OCI-LY7 (cell line): ENCODE measurements at places on chromosomes 5 and 9. TPM values are rescaled to one million over a fixed set of nuclear protein-coding genes. Genes with fewer than 3 reads are reported as not detected.
A peak's percentile ranks its signal among the peaks of the same experiment; 100 is the strongest.

- no peak for DNase-seq
Observed at GRCh38 chr9:33880211-33881089, 63.5 kb downstream of the UBE2R2 start.

Gene TMEM250
- total RNA-seq, result 50.5 and 53.8 TPM in 2 replicates

- DNase-seq, result no peak
Observed at GRCh38 chr5:157339409-157339808, 73.5 kb downstream of the CYFIP2 start.

GRCh38 chr5:95148453-95148852 lies 136.4 kb downstream of the MCTP1 start:
- no peak for DNase-seq

Gene NSG2
- not detected in 2 replicates for total RNA-seq

DNA sequence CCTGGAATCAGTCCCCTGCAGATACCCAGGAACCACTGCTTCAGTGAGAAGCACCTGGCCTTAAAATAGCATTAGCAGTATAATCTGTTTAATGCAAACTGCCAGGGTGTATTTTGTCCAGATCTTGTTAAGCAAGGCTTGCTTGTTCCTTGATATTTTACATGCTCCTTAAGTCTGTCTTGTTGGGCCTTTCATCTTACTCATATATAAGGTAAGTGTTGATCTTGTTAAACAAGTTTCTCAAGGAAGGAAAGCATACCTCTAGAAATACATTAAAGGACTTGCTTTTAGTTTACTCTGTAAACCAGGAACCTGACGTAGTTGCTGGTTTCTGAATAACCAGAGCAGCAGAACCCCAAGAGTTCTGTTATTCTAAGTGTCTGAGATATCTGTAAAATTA lies 13.7 kb downstream of the HSPA4 start:
- no peak for DNase-seq

- no peak for DNase-seq
Observed at GRCh38 chr5:176897263-176897662, 1.9 kb downstream of the HK3 start.

GRCh38 chr5:55159763-55160492 lies at the start of gene GPX8:
Gene GPX8, plus strand, starts transcription at chr5:55160171. Its CDS starts 22 bp downstream, at chr5:55160193.
- DNase-seq, result peak; percentile 13

GRCh38 chr5:43514471-43514815 lies 505 bp downstream of the C5orf34 start:
- no peak for DNase-seq

GRCh38 chr9:29078063-29078666 lies 1504.9 kb upstream of the C9orf72 start:
- DNase-seq, result no peak

Gene GLRA1
- total RNA-seq, result not detected in 2 replicates

DNA sequence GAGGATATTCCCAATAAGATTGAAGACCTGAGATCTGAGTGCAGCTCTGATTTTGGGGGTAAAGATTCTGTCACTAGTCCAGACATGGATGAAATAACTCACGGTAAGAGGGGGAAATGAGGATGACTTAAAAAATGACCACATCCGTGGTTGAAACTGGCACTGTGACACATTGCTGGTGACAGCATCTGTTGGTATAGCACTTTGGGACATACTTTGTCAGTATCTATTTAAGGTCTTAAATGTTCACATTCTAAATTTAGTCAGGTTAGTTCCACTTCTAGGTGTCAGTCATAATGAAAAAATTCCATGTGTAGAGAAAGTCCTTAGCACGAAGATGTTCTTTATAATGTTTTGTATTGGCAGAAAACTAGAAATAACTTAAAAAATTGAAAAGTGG lies 70.9 kb downstream of the GAPVD1 start:
- no peak for DNase-seq

DNA sequence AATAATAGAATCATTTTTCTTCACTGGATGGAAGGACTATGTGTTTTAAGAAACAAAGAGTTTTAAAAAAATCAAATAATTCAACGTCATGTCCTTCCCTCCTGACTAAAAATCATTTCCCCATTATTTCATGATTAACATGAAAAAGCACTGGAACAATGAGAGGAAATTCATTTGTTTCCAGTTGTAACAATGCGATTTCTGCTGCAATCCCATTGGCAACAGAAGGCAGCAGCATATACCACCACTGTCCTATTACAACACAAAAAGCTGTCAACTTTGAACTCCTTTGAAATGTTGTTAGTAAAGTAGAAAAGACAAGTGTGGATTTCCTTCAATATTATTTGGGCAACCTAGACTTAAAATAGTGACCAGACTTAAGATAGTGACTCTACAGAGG lies 3.1 kb downstream of the C5orf63 start:
- no peak for DNase-seq

Gene LMNB1
- 264 and 280 TPM in 2 replicates for total RNA-seq

DNA sequence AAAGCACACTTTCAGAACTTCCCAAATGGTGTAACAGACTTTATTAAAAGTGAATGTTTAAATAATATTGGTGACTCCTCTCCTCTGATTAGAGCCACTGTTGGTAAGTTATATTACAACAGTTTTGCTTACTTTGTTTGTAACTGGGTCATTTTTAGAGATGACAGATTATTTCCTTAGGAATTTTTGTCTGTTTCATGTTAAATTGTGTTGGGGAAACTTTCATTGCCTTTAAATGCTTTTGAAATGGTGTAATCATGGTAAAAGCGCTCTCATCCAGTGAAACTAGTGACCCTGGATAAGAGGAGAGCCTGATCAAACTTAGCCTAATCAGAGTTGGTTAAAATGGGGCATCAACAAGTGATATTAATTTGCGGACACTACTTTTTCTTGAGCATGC lies 39.4 kb downstream of the TNPO1 start:
- no peak for DNase-seq

Gene ORM2
- total RNA-seq, result not detected in 2 replicates

Gene PALM2AKAP2
- 0.20 TPM in 1 of 2 replicates, not detected in the other for total RNA-seq

Gene VDAC1
- 247 and 253 TPM in 2 replicates for total RNA-seq

Gene PTBP3
- total RNA-seq, result 98.2 and 129 TPM in 2 replicates

Gene TAF11L10
- total RNA-seq, result not detected in 2 replicates

Gene PARP8
- 36.8 and 39.7 TPM in 2 replicates for total RNA-seq
